ENCODE measurements at places on chromosomes 1 and 21. TPM values are rescaled to one million over a fixed set of nuclear protein-coding genes. Genes with fewer than 3 reads are reported as not detected.

- no peak for DNase-seq
These were observed 61.2 kb downstream of the CRP start for GRCh38 chr1:159653201-159653600.

DNA sequence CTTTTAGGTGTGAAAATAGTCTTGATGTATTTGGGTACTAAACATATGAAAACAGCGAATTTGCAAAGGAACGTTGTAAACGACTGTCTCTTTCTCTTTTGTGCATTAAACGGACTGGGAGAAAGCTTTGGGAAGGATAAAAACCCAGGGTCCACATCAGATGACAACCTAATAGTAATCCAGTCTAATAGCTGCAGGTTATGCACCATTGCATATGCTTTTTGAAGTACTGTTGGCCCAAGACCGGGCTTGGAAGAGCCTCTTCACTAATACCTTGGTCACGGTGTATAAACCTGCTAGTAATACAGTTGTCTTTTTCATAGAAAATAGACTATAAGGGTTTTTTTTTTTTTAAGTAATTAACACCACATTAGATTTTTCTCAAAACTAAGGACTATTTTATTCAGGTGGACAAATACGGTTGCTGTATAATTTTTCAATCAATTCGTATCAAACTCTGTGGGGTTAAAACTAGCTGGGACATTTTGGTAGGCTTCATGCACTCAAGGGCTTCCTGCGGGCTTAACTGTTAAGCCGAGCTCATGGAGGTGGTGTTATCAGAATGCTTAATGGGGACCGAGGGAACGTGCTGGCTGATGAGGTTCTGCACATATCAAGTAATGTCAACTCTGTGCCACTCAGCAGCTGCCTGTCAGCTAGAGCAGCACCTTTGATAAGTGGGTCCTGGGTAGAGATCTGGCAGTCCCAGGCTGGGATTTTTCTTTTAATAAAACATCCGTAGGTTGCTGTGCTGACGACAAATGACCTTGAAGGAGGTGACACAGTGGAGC, 2.1 kb downstream of the RYR2 start:
- no peak for DNase-seq

GRCh38 chr1:192951691-192952460, 107.3 kb downstream of the UCHL5 start:
- DNase-seq: peak; percentile 93

DNA sequence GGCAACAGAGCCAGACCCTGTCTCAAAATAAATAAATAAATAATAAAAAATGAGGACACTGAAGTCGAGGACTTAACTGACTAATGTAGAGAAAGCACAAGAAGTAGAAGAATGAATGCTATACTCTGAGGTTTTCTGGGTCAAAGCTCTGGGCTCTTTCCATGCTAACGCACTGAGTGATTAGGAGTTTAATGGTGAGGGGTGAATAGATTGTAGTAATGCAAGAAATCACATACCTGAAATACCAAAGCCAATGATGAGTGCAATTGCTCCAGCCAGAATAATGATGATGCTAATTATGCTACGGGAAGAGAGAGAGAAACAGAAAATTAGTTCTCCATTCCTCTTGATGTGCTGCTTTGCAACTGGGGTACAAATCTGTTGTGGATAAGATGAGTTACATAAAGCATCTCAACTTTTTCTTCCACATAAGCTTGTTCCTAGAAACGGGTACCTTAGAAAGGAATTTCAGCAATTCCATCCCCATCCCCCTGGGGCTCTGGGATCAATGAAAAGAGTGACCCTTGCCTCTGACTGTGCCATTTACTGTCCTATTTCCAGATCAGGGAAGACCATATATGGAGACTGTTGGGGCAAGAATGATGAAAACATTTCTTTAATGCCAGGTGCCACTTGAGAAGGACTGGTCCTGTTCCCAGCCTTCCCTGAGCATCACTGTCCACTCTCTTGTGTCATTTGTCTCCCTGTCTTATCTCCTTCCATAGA, 40.7 kb downstream of the VTCN1 start:
- no peak for DNase-seq

DNA sequence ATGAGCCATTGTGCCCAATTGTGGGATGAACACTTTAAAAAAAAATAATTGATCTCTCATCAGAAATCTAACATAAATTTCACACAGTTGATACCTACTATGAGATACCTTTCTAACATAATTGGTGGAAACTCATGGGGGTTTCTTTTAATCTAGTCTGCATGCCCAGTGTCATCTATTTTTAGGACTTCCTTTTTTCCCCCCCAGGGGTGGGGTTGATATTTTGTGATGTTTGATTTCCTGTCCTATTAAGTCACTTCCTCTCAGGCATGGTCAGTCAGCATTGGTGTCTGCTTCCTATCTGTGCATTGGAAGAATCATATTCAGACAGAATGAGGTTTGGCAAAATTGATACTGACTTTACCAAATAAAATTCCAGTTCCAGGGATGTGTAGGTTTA, 21.5 kb downstream of the NFYC start:
- DNase-seq: no peak

DNA sequence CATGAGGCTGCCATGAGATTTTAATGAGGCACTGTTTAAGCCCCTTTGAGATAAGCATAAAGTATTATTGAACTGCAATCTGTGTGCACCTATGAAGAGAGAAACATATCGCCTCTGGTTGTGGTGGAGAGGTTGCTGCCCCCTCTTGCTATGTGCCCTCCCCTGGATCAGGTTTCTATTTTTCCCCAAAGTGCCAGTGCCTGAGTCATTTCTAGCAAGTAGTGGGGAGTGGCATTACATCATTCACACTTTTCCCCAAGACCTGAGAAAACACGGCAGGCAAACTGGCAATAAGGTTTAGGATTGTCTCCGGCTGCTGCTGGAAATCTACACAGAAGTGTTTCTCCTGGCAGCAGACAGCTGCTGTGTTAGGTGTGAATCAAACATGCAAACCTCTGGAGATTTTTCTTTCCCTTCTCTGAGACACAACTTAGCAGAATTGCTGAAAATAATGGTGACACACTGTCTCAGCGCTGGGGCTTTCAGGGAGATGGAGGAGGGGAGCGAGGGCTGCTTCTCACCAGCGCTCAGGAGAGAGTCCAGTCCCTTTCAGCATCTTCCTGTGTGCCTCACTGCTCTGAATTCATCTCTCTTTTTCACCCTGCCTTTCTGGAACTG, 13.7 kb upstream of the RGS16 start:
- peak; percentile 55 for DNase-seq

DNA sequence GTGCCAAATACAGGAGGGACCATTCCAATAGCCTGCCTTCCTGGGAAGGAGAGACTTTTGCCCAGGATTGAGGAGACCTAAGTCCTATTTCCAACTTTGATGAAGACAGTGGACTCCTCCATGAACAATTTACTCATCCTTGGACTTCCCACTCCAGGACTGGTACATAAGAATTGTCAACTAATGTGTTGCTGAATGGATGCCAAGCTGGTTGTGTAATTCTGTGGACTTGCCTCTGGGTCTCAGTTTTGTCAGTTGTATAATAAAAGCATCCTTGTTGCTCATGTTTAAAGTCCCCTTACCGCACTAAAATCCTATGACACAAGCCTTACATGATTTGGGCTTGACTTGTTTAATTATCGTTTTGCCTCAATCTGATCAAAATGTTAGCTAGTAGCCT, 13.2 kb upstream of the ZP4 start:
- no peak for DNase-seq

The PLA2G2D gene
- not detected for total RNA-seq

The PYHIN1 gene
- total RNA-seq: 0.17 TPM

Measured in LHCN-M2 (cell line).